Hippocampal formation (tissue), 2 donors: ENCODE measurements at places on chromosomes 5 and 9.

GRCh38 chr9:13971415-13971814 lies 342.5 kb downstream of the NFIB start:
- DNase-seq, result no peak

DNA sequence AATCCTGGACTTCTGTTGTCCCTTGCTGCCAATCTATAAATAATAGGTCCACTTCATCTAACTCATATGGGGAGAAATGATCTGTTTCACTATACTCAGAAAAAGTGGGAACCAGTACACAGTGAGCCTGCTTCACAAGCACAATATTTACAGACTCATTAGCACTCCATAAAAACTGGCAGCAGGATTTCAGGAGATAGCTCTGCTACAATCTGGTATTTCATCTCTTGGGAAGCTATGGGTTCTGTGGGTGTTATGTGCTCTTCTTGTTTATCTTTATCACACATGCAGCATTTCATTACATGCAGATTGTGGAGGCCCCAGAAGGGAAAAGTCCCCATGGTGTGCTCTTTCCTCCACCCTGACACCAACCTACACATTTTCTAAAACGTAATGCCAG lies 33.2 kb downstream of the UGT3A2 start:
- no peak for DNase-seq

GRCh38 chr9:125861405-125862058 lies 114.4 kb downstream of the PBX3 start:
- no peak for DNase-seq

DNA sequence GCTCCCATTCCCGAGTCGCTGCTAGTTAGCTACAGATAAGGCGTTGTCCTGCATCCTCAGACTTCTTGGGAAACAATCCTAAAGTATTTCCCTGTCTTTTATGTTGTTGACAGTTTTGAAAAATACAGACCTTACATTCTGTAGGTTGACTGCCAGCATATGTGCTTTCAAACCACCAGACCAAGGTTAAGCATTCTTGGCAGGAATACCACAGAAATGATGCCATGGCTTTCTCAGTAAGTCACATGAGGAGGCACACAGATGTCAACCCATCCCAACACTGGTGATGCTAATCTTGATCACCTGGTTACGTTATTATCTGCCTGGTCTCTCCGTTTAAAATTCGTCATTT lies 871 bp downstream of the GLE1 start:
- no peak for DNase-seq

DNA sequence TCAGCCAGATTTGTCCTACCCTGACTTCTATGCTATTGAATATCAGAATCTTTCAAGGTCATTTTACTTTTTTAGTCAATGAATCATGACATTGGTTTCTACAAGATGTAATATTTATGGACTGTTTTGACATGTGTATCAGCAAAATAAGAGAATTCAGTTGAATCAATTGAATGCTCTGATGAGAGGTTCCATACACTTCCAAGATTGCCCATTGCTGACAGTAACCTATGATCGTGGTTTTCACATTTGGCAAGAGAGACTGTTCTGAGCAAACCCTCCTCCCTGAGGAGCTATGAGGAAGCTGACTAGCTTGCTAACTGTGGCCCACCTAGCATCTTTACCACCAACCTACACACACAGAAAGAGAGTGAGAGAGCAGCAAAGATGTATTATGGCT lies 56.7 kb upstream of the FST start:
- no peak for DNase-seq

GRCh38 chr9:68983522-68984424 lies 30.1 kb downstream of the PRKACG start:
- DNase-seq, result no peak
